Transverse colon (tissue), 4 donors: ENCODE measurements at places on chromosomes 2 and 18. TPM values are rescaled to one million over a fixed set of nuclear protein-coding genes. Genes with fewer than 3 reads are reported as not detected.

DNA sequence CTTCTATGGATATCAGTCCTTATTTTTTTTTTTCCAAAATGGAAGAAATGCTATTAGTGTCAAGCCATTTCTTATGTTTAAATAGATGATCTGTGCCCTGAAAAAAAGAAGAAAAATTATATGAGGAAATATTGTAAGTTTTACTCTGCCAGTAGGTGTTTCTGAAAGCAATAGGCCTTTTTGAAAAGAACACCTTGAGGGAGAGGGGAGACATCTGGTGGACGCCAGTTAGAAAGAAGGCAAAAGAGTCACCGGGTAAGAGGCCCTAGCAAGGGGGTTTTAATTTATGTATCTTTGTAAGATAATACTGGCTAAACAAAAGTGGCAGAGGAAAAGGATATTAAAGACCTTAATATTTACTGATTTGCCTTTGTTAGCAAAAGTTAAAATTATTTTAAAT is 56.1 kb downstream of the DYNAP start:
- no peaks in the 10 kb centered on the region for H3K27me3 ChIP-seq
- no peaks in the 10 kb centered on the region for H3K36me3 ChIP-seq
- H3K4me1 ChIP-seq, result no peaks in the 10 kb centered on the region
- no peak overlapping the region for H3K4me3 ChIP-seq

DNA sequence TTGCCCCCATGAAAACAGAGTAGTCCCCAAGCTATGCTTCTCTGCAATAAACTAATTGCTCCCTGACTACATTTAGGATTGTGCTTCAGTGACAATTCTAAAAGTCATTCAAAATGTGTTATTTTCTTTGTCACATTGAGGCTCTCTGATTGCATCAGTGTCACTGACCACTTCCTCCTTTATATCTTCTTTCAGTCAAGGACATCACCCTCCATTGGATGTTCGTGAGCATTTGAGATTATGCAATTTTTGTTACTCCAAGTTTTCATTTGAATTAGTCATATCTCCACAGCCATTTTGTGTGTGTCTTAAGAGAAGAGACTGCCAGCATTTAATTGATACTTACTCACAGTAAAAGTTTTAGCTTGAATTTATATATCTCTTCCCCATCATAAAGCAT is 780.8 kb upstream of the GCFC2 start:
- DNase-seq, result no peak
- no peaks in the 10 kb centered on the region for H3K36me3 ChIP-seq
- no peak overlapping the region for H3K27ac ChIP-seq

DNA sequence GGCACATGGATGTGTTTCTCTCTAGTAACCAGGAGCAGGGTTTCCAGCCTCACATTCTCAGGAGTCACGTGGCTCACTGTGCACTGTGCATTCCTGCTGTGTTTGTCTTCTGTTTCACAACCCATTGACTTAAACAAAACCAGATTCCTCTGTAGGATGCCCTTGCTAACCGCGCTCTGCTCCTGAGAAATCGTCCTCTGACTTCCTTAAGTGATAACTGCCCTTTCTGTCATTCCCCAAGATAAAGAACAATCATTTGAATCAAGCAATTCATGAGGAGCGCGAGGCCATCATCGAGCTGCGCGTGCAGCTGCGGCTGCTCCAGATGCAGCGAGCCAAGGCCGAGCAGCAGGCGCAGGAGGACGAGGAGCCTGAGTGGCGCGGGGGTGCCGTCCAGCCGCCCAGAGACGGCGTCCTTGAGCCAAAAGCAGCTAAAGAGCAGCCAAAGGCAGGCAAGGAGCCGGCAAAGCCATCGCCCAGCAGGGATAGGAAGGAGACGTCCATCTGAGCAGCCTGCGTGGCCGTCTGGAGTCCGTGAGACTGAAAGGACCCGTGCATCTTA is 60.2 kb downstream of the RALBP1 start:
- H3K27ac ChIP-seq, result peak overlapping the region; percentile 59
- no peaks in the 10 kb centered on the region for H3K27me3 ChIP-seq
- H3K36me3 ChIP-seq, result peaks cover 19% of the 10 kb centered on the region
- H3K4me3 ChIP-seq, result no peak overlapping the region

- H3K36me3 ChIP-seq, result no peaks in the 10 kb centered on the region
- no peaks in the 10 kb centered on the region for H3K4me1 ChIP-seq
- no peaks in the 10 kb centered on the region for H3K27me3 ChIP-seq
- H3K27ac ChIP-seq, result no peak overlapping the region
- no peak overlapping the region for H3K4me3 ChIP-seq
- no peak for DNase-seq
These were observed 34.2 kb downstream of the NPAS2 start for GRCh38 chr2:100853909-100854810.

DNA sequence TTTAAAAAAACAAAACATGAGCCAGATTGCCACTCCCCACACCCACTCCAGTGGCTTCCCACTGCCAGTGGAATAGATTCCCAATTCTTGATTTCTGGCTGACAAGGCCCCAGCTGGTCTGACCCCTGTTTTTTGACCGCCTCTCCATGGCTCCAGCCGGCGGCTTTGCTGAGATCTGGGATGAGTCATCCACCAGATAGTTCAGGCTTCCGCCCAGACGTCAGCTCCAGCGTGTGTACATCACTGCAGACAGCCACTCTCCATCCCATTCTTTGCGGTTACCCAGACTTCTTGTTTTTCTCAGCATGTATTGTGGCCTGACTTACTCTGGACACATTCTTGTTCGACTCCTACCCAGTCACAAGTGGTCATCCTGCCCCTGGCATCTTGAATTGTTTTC is 227.9 kb downstream of the GBX2 start:
- H3K27me3 ChIP-seq, result no peaks in the 10 kb centered on the region
- H3K4me1 ChIP-seq, result no peaks in the 10 kb centered on the region
- no peak overlapping the region for H3K27ac ChIP-seq
- DNase-seq, result peak; percentile 21
- no peaks in the 10 kb centered on the region for H3K36me3 ChIP-seq
- H3K4me3 ChIP-seq, result no peak overlapping the region

- no peak overlapping the region for H3K4me3 ChIP-seq
- no peak overlapping the region for H3K27ac ChIP-seq
- H3K4me1 ChIP-seq, result no peaks in the 10 kb centered on the region
- H3K27me3 ChIP-seq, result peaks cover 3% of the 10 kb centered on the region
- no peaks in the 10 kb centered on the region for H3K36me3 ChIP-seq
- no peak for DNase-seq
These were observed 28.7 kb downstream of the GAD1 start for GRCh38 chr2:170845343-170845742.

DNA sequence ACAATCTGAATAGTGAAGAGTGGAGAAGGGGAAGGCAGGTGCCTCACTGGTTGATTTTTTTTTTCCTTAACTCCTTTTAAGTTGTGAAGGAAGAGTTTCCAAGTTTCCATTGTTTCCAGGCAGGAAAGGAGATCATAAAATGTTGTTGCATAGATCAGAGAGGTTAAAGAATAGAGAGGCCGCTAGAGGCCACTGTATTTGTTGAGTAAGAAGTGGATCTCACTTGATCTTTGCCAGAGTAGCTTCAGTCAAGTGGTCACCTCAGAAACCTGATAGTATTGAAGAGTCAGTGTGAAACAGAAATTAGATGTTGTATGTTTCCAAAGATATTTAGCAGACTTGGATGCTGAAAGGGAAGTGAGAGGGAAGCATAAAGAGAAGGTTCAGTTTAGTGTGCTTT is 17.6 kb downstream of the CTNNA2 start:
- no peak for DNase-seq
- no peaks in the 10 kb centered on the region for H3K27me3 ChIP-seq
- H3K27ac ChIP-seq, result no peak overlapping the region
- no peaks in the 10 kb centered on the region for H3K36me3 ChIP-seq
- H3K4me1 ChIP-seq, result no peaks in the 10 kb centered on the region

DNA sequence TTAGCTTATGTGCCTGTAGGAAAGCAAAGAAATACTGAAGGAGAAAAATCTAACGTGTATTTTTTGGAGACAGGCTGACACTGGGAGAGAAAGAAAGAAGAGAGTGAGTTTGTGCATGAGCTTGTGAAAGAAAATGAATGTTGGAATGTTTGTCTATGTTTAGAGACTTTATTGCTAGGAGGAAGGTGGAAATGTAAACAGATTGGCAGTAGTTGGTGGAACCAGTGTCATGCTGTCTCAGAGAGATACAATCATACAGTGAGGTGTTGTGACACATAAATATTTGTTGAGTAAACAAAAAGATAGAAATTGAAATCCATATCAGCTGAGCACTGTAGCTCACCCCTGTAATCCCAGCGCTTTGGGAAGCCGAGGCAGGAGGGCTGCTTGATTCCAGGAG is 222.2 kb upstream of the MEIS1 start:
- no peak for DNase-seq
- H3K36me3 ChIP-seq, result no peaks in the 10 kb centered on the region

- H3K36me3 ChIP-seq, result no peaks in the 10 kb centered on the region
- H3K4me1 ChIP-seq, result no peaks in the 10 kb centered on the region
- peak; percentile 82 for DNase-seq
- H3K27me3 ChIP-seq, result peaks cover 4% of the 10 kb centered on the region
These were observed 28.1 kb upstream of the SATB2 start for GRCh38 chr2:199485732-199486335.

DNA sequence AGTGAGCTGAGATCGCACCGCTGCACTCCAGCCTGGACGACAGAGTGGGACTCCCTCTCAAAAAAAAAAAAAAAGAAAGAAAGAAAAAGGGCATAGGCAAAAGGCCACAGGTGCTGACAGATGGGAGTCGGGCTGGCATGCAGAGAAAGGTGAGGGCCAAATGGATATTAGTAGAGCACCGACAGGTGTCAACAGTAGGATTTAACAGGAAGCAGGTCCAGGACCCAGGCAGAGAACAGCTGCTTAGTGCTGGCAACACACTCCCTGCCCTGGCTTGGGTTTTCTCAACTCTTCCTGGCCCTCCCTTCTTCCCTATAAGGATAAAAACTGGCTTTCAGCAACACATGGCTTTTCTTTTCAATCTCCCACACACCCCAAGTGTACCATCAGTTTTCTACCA is 84.9 kb downstream of the MRO start:
- H3K4me1 ChIP-seq, result no peaks in the 10 kb centered on the region
- DNase-seq, result no peak
- no peak overlapping the region for H3K4me3 ChIP-seq
- no peaks in the 10 kb centered on the region for H3K27me3 ChIP-seq
- no peaks in the 10 kb centered on the region for H3K36me3 ChIP-seq

GRCh38 chr2:168811696-168812095 is 9.3 kb downstream of the NOSTRIN start:
- no peaks in the 10 kb centered on the region for H3K27me3 ChIP-seq
- no peak overlapping the region for H3K4me3 ChIP-seq

- no peak for DNase-seq
- no peak overlapping the region for H3K4me3 ChIP-seq
- no peak overlapping the region for H3K27ac ChIP-seq
- H3K4me1 ChIP-seq, result no peaks in the 10 kb centered on the region
These were observed 257.2 kb upstream of the THUMPD2 start for GRCh38 chr2:40036241-40036640.

DNA sequence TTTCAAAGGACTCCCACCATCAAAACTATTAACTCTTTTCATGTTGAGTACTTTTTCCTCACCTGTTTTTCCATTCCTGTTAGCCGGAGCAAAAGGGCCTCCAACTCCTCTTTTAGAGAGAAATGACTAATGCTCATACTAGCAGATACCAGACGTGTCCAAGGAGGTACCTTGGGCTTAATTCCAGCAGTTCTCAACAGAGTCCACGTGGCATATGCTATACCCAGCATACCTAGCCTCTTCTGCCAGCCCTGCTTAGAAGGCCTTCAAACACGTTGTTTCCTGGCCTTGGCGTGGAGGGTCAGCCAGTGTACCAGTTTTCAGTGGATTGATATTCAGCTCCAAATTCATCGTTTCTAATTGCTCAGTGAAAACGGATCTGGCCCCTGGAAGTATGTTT is 123.9 kb downstream of the MGAT5 start:
- no peak for DNase-seq
- peaks cover 10% of the 10 kb centered on the region for H3K4me1 ChIP-seq
- no peak overlapping the region for H3K27ac ChIP-seq
- no peaks in the 10 kb centered on the region for H3K27me3 ChIP-seq

GRCh38 chr2:179562330-179562885 is 297.8 kb upstream of the SESTD1 start:
- H3K27me3 ChIP-seq, result no peaks in the 10 kb centered on the region
- H3K4me1 ChIP-seq, result no peaks in the 10 kb centered on the region
- no peak overlapping the region for H3K4me3 ChIP-seq
- DNase-seq, result no peak
- no peak overlapping the region for H3K27ac ChIP-seq

DNA sequence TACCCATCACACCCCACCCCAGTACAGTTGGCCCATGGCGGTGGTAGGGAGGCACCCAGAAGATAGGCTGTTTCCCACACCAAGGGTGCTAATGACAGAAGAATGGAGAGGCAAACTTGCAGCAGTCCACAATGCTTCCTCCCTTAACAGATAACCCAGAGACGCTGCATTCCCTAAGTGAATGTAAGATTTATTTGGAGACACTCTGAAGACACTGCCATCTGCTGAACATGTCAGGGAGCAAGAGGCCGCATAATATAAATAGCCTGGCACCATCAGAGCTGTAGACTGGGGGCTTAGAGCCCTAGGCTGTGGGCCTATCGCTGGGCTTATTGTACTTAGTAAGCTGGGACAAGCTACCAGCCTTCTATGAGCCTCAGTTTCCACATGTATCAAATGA is 2.2 kb upstream of the IWS1 start:
- H3K4me3 ChIP-seq, result no peak overlapping the region
- no peak for DNase-seq
- H3K27me3 ChIP-seq, result no peaks in the 10 kb centered on the region
- H3K27ac ChIP-seq, result no peak overlapping the region
- H3K36me3 ChIP-seq, result no peaks in the 10 kb centered on the region

- H3K4me3 ChIP-seq, result no peak overlapping the region
- no peaks in the 10 kb centered on the region for H3K36me3 ChIP-seq
- peaks cover 13% of the 10 kb centered on the region for H3K4me1 ChIP-seq
- H3K27ac ChIP-seq, result no peak overlapping the region
These were observed 11.2 kb upstream of the MAT2A start for GRCh38 chr2:85527787-85528186.

DNA sequence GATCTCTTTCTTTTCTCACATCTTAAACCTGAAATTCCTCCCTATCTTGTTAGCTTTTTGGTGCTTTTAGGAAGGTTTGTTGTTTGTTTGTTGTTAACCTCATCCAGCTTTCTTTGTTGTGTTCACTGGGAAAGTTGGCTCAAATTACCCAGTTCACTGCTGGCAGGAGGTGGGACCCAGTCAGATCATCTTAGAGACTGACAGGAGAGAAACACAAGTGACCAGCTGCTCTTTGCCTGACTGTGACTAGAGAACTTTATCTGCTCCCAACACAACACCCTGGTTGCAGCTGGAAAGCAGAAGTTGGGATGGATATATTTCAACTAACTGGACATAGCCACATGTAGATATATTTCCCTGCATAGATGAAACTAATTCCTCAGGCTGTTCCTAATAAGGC is 10.0 kb downstream of the MAPK4 start:
- no peak overlapping the region for H3K27ac ChIP-seq
- no peaks in the 10 kb centered on the region for H3K4me1 ChIP-seq
- H3K27me3 ChIP-seq, result peaks cover 19% of the 10 kb centered on the region
- H3K36me3 ChIP-seq, result no peaks in the 10 kb centered on the region
- no peak overlapping the region for H3K4me3 ChIP-seq

- no peaks in the 10 kb centered on the region for H3K27me3 ChIP-seq
- H3K4me1 ChIP-seq, result no peaks in the 10 kb centered on the region
- no peak overlapping the region for H3K27ac ChIP-seq
- DNase-seq, result no peak
- no peaks in the 10 kb centered on the region for H3K36me3 ChIP-seq
- H3K4me3 ChIP-seq, result no peak overlapping the region
These were observed 510.1 kb upstream of the PIK3C3 start for GRCh38 chr18:41444943-41445342.

GRCh38 chr2:241443486-241444223 is 64.7 kb downstream of the STK25 start:
- no peak overlapping the region for H3K4me3 ChIP-seq
- no peak overlapping the region for H3K27ac ChIP-seq
- H3K4me1 ChIP-seq, result no peaks in the 10 kb centered on the region
- no peaks in the 10 kb centered on the region for H3K27me3 ChIP-seq

REL gene
- 6.2 TPM for total RNA-seq

FOXI3 gene
- total RNA-seq, result not detected

CLEC4F gene
- not detected for total RNA-seq

REEP1 gene
- 44.9 TPM for total RNA-seq

GEN1 gene
- total RNA-seq, result 110 TPM

RNF138 gene
- 32.2 TPM for total RNA-seq
